ENCODE measurements at places on chromosomes 6 and 20. TPM values are rescaled to one million over a fixed set of nuclear protein-coding genes. Genes with fewer than 3 reads are reported as not detected.
A peak's percentile ranks its signal among the peaks of the same experiment; 100 is the strongest.

GRCh38 chr20:33070111-33071053 is 9.1 kb upstream of the BPIFB4 start:
- no peaks in the 10 kb centered on the region for H3K27me3 ChIP-seq
- no peaks in the 10 kb centered on the region for H3K36me3 ChIP-seq
- H3K4me1 ChIP-seq: no peaks in the 10 kb centered on the region
- H3K4me3 ChIP-seq: no peak overlapping the region
- no peak for DNase-seq

DNA sequence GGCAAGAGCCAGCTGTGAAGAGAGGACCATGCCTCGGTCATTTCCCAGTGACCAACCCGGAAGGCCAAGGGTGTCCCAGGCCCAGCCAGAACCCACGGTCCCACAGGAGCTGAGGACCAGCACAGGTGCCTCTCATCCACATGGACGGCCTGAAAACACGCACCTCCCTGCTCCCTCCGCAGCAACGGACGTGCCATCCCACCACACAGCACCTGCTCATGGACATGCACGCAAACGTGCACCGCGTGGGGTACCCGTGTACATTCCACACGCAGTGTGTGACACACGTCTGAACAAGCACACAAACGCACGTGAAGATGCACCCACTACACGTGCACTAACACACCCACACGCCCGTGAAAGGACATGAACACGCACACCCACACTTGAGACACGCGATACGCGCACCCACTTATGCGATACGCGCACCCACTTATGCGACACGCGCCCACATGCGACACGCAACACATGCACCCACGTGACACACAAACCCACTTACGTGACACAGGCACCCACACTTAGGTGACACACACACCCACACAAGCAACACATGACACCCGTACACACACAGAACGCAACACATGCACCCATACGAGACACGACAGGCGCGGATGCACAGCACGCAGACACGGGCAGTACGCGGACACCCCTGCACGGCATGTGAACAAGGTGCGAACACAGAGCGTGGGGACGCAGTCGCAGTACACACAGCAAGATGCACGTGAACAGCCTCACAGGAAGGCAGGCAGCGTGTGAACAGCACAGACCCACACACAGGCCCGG is 30.1 kb downstream of the LAMA5 start:
- no peaks in the 10 kb centered on the region for H3K4me1 ChIP-seq
- H3K27ac ChIP-seq: no peak overlapping the region
- H3K36me3 ChIP-seq: no peaks in the 10 kb centered on the region
- peaks cover 3% of the 10 kb centered on the region for H3K27me3 ChIP-seq
- H3K4me3 ChIP-seq: no peak overlapping the region

- H3K27me3 ChIP-seq: peaks cover 12% of the 10 kb centered on the region
- DNase-seq: no peak
- H3K4me1 ChIP-seq: no peaks in the 10 kb centered on the region
- no peak overlapping the region for H3K27ac ChIP-seq
These were observed 16.7 kb upstream of the SMLR1 start for GRCh38 chr6:130810307-130811030.

DNA sequence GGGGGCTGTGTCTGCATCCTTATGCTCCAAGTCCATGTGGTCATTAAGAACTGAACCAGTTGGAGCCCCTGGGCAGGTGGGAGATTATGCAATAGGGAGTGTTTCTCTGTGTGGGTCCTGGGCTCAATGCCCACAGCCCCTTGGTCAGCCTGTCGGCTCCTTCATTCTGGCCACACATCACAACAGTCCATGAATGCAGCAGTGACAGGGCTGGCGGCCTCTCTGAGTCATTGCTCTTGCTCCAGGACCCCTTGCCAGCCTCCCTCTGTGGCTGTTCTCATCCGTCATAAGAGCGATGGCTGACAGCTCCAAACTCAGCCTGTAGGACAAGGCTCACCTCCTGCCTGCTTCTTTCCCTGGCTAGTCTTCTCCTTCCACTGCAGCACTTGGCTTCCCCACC is 609.5 kb upstream of the CDH4 start:
- H3K4me3 ChIP-seq: no peak overlapping the region
- H3K36me3 ChIP-seq: no peaks in the 10 kb centered on the region
- DNase-seq: no peak
- H3K27me3 ChIP-seq: no peaks in the 10 kb centered on the region

Gene SLPI
- total RNA-seq: not detected

- no peak overlapping the region for H3K27ac ChIP-seq
- peaks cover 61% of the 10 kb centered on the region for H3K4me1 ChIP-seq
- H3K36me3 ChIP-seq: peaks cover 38% of the 10 kb centered on the region
- no peaks in the 10 kb centered on the region for H3K27me3 ChIP-seq
These were observed 137.7 kb downstream of the BACH2 start for GRCh38 chr6:90158936-90159335.

DNA sequence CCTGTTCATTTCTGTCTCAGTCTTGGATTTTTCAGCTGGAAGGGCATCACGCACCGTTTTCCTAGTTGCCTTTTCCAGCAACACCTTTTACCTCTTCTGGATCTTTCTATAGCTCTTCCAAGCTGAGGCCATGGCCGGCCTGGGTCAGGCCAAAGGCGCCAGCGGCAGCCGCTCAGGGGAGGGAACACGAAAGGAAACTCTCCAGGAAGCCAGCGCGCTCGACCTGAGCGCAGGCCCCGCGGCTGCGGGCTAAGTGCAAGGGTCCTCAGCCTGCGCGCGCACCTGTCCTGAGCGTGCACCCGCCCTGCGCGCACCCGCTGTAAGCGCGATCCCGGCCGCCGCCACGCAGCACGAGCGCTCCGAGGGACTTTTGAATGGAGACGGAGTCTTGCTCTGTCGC is 43.8 kb upstream of the TMEM181 start:
- H3K4me1 ChIP-seq: peaks cover 32% of the 10 kb centered on the region
- H3K27me3 ChIP-seq: peaks cover 13% of the 10 kb centered on the region
- no peaks in the 10 kb centered on the region for H3K36me3 ChIP-seq
- no peak overlapping the region for H3K4me3 ChIP-seq

GRCh38 chr6:53148684-53149083 is at the start of gene GCM1:
GCM1 (minus strand) TSS chr6:53148841; CDS start chr6:53145632, 3,209 bp downstream.
- no peak within 1 kb of the TSS for H3K27ac ChIP-seq
- H3K36me3 ChIP-seq: no peaks in the 10 kb centered on the region

GRCh38 chr6:168574075-168574698 is 133.2 kb downstream of the SMOC2 start:
- H3K4me1 ChIP-seq: no peaks in the 10 kb centered on the region
- H3K4me3 ChIP-seq: no peak overlapping the region

GRCh38 chr20:41316051-41316450 is 1.5 kb downstream of the ZHX3 start:
- no peak for DNase-seq
- peak overlapping the region; percentile 84 for H3K4me3 ChIP-seq
- H3K36me3 ChIP-seq: no peaks in the 10 kb centered on the region
- no peak overlapping the region for H3K27ac ChIP-seq
- H3K4me1 ChIP-seq: peaks cover 26% of the 10 kb centered on the region

GRCh38 chr6:28081486-28081751 is 1.1 kb downstream of the ZNF165 start:
- H3K4me1 ChIP-seq: peaks cover 13% of the 10 kb centered on the region
- DNase-seq: no peak
- H3K27ac ChIP-seq: peak overlapping the region; percentile 93

Gene LHFPL5
- total RNA-seq: not detected

DNA sequence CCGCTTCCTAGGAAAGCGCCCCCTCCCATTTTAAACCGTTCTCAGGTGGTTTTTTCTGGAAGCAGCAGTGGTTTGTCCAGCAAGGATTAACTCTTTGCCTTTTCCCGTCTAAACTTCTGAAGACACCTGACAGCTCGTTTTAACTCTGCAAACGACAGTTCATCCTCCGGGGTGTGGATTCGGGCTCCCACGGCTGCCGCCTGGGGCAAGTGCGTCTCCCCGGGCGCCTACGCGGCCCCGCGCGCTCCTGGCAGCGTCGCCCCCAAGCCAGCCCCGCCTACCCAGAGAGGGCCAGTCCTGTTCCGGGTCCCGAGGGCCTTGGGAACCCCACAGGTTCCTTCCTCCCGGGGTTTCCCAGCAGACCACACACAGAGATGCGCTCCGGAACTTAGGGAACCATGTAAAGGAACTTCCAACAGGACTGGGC is 54.4 kb downstream of the PRR18 start:
- no peak for DNase-seq
- peak overlapping the region; percentile 37 for H3K4me3 ChIP-seq
- H3K36me3 ChIP-seq: no peaks in the 10 kb centered on the region
- H3K4me1 ChIP-seq: peaks cover 32% of the 10 kb centered on the region

Gene SLC22A2
- not detected for total RNA-seq

Gene ANGPT4
- total RNA-seq: not detected

- peaks cover 3% of the 10 kb centered on the region for H3K27me3 ChIP-seq
- peak within 1 kb of the TSS; percentile 100 for H3K27ac ChIP-seq
- peaks cover 34% of the 10 kb centered on the region for H3K4me1 ChIP-seq
- H3K36me3 ChIP-seq: peaks cover 38% of the 10 kb centered on the region
These were observed at the start of gene RBL1 for GRCh38 chr20:37095599-37096414. RBL1 (minus strand) TSS chr20:37095997; CDS start chr20:37095928, 69 bp downstream.

DNA sequence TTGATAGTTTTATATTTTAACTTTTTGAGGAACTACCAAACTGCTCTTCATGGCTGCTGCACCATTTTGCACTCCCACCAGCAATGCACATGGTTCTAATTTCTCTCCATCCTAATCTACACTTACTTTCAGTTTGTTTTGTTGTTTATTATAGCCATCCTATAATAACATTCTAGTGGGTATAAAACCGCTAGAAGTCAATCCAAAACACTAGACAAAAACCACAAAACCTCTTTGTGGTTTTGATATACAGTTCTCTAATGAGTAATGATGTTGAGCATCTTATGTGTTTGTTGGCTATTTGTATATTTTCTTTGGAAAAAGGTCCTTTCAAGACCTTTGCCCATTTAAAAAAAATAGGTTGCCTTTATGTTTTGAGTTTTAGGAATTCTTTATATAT is 5.6 kb downstream of the RPP21 start:
- peaks cover 63% of the 10 kb centered on the region for H3K27me3 ChIP-seq
- no peak overlapping the region for H3K27ac ChIP-seq
- no peak overlapping the region for H3K4me3 ChIP-seq
- peaks cover 22% of the 10 kb centered on the region for H3K36me3 ChIP-seq
- H3K4me1 ChIP-seq: peaks cover 43% of the 10 kb centered on the region

DNA sequence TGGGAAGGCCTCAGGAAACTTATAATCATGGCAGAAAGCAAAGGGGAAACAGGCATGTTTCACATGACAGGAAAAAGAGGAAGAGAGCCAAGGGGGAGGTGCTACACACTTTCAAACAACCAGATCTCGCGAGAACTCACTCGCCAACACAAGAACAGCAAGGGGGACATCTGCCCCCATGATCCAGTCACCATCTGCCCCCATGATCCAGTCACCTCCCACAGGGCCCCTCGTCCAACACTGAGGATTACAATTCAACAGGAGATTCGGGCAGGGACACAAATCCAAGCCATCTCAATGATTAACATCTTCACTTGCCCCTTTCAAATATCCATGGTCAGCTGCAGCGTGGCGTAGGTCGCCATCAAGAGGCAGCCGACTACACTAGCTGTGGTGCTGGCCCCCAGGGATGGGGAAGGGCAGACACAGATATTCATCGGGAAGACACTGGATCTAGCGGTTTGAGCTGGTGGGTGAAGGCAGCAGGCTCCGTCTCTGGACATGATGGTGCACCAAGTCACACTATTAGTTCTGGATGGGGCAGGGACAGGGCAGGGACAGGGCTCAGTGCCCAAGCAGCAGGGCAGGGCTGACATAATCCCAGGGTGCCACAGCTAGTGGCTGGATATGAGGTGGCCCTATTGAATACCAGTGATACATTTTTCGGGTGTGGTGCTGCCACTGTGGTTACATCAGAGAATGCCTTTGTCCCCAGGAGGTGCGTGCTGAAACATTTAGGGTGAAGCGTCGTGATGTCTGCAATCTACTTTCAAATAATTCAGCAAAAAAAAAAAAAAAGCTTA is 31.6 kb downstream of the TUBB2B start:
- peaks cover 12% of the 10 kb centered on the region for H3K27me3 ChIP-seq
- H3K36me3 ChIP-seq: no peaks in the 10 kb centered on the region
- H3K4me3 ChIP-seq: no peak overlapping the region
- DNase-seq: no peak

DNA sequence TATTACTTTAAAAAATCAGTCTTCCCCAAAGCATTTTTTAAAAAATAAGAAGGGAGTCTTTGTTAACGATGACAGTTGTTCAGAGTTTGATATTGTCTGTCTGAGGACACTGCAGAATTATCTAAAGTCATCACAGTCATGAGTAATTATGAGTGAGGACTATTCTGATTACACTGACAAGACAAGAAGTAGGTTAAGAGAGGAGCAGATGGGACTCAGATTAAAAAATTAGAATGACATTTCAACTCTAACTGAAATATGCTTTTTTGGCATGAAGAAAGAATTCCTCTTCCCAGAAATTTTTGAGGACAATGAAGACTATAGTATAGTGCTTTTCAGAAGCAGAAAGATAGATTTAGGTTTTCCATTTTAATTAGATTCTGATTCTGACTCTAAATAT is 456.5 kb downstream of the EPHA7 start:
- no peaks in the 10 kb centered on the region for H3K4me1 ChIP-seq
- no peak overlapping the region for H3K27ac ChIP-seq
- H3K27me3 ChIP-seq: no peaks in the 10 kb centered on the region

- DNase-seq: no peak
- H3K4me1 ChIP-seq: no peaks in the 10 kb centered on the region
- H3K36me3 ChIP-seq: no peaks in the 10 kb centered on the region
- no peak overlapping the region for H3K4me3 ChIP-seq
- H3K27ac ChIP-seq: no peak overlapping the region
These were observed 239.1 kb downstream of the PRKN start for GRCh38 chr6:162488444-162488843.

All from activated T-helper 2 cell treated with anti-CD3 and anti-CD28 coated beads, Interferon-gamma antibody, Interleukin-2, Interleukin-4, amounts not matched to agents 10 μg/mL and 5 μg/mL and 100 μg/mL, durations not matched to agents 14 hours and 24 hours and 36 hours (primary cell).